ENCODE measurements at places on chromosomes 3 and 15.

- no peak for DNase-seq
These were observed 948.2 kb downstream of the EPHA3 start for GRCh38 chr3:90055666-90056065.

- no peak for DNase-seq
These were observed 24.4 kb downstream of the SELENOT start for GRCh38 chr3:150627557-150627956.

DNA sequence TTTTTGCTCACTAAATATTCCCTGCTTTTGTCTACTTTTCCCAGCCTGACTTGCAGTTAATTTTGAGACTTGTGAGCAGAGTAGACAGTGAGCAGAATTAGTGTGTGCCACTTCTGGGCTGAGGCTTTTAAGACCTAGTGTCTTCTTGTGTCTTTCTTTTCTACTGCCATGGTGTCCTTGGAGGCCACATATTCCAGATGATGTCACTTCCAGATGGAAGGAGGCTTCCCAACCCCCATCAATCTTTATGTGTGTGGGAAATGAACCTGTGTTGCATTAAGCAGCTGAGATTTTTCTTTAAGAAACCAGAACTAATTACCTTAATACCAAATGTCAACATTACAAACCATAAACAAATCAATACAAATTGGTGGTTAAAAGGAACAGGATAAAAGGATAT is 774.7 kb upstream of the ROBO1 start:
- no peak for DNase-seq

GRCh38 chr3:76646921-76647562 is 392.9 kb upstream of the ROBO2 start:
- DNase-seq, result no peak

DNA sequence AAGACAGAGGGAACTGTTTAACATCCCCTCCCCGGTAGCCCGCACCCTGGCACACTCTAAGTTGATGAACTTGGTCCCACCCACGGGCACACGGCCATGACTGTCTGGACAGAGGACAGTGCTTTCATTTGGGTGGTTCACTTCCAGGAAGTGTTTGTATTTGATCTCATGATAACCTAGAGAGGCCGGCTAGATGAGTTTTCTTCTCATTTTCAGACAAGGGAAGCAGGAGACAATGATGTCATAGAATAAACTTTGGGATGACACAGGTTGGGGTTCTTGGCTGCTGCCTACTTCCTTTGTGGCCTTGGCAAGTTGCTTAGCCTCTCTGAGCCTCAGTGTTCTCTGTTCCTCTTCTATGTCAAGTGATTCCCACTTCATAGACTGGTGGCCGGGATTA is 16.1 kb upstream of the LYSMD4 start:
- no peak for DNase-seq

DNA sequence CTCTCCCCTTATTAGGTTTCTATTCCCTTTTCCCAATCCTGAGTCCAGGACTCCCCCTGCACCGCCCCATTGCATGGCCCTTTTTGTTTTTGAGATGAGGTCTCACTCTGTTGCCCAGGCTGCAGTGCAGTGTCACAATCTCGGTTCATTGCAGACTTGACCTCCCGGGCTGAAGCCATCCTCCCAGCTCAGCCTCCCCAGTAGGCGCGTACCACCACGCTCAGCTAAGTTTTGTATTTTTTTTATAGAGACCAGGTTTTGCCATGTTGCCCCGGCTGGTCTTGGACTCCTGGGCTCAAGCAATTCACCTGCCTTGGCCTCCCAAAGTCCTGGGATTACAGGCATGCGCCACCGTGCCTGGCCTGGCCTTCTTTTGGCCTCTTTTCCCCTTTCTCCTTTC is 29.3 kb downstream of the PDIA5 start:
- no peak for DNase-seq

GRCh38 chr3:162641907-162642306 is 1145.3 kb downstream of the OTOL1 start:
- no peak for DNase-seq

- DNase-seq, result no peak
These were observed 392.7 kb upstream of the TBL1XR1 start for GRCh38 chr3:177589911-177590381.

- no peak for DNase-seq
These were observed 12.8 kb upstream of the CSRNP1 start for GRCh38 chr3:39166134-39166710.
